ENCODE measurements at places on chromosomes 6 and 20. TPM values are rescaled to one million over a fixed set of nuclear protein-coding genes. Genes with fewer than 3 reads are reported as not detected.

Gene TOP1
- total RNA-seq: 55.9 TPM

Gene GSTA2
- not detected for total RNA-seq

Gene RBPJL
- not detected for total RNA-seq

Gene OR2J3
- total RNA-seq: not detected

Gene DST
- total RNA-seq: 439 TPM

Gene ZSCAN23
- total RNA-seq: 0.65 TPM

Gene MC3R
- not detected for total RNA-seq

Gene SLC22A2
- not detected for total RNA-seq

Gene SAMD3
- total RNA-seq: not detected

Gene NANP
- total RNA-seq: 12.8 TPM
